Stimulated activated CD4-positive, alpha-beta T cell treated with anti-CD3 and anti-CD28 coated beads, Interleukin-15, amount 100 ng/mL, for 1 hour (primary cell): ENCODE measurements at places on chromosomes 2 and 18.
A peak's percentile ranks its signal among the peaks of the same experiment; 100 is the strongest.

- DNase-seq = no peak
Observed at GRCh38 chr2:37555457-37555856, 116.0 kb downstream of the CDC42EP3 start.

DNA sequence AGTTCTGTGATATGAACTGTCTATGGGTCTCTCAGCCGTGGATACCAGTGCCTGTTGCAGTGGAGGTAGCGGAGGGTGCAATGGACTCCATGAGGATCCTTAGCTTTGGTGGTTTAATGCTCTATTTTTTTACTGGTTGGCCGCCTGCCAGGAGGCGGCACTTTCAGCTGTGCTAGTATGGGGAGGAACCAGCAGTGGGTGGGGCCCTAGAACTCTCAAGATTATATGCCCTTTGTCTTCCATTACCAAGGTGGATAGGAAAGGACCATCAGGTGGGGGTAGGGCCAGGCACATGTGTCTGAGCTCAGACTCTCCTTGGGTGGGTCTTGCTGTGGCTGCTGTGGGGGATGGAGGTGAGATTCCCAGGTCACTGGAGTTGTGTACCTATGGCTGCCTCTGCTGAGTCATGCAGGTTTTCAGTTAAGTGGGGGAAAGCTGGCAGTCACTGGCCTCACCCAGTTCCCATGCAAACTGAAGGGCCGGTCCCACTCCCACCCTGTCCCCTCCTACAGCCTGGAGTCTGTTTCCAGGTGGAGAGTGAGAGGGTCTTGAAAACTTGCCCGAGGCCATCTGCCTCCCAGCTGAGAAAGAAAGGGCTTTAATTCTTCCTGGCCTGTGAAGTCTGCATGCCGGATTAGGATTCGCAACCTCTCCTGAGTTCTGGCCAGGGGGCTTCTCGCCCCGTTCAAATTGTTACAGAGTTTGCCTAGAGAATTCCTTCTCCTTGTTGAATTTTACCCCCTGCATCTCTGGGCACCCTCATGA is 14.5 kb downstream of the KCNS3 start:
- DNase-seq = no peak

DNA sequence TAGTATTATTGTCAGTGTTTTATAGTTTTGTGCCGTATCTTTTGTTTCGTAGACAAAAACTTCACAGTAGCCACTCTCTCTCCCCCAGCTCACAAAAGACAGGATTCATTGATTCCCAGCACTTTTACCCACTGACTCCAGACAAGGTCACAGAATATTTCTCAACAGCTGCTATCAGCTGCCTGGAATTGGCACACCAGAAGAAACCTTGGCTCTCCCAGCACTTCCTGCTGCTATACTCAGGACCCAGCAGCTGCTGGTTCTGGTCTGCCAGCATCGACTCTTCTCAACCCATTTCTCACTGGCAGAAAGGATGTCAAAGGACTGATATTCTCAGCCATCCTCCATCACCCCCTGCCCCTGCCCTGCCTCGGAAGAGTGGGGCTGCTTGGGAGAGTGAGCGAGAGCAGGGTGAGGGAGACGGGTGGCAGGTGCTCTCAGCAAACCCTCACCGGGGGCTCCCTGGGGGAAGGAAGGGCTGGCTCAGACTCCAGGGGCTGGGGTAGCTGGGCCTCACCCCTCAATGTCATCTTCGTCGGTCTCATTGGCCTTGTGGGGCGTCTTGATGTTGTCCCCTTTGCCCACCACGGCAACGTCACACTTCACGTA is 6.1 kb upstream of the OTOF start:
- DNase-seq = no peak

- no peak for DNase-seq
Observed at GRCh38 chr2:234699456-234699855, 202.6 kb upstream of the ARL4C start.

DNA sequence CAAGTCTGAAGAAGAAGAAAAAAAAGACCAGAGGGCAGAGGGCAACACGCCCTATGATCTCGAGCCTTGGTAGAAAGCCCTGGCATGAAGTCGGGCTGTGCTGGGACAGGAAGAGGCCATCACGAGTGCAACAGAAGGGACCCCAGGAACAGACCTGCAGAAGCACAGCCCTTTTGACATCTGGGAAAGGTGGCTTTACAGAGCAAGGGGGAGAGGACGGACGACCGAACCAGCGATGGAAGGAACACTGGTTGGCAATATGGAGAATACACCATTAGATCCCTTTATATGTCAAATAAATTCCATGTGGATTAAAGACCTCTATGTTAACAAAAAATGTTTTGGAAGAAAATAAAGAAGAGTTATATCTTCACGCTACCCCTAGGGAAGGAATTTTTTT is 10.7 kb downstream of the KIF1A start:
- no peak for DNase-seq

GRCh38 chr2:3456125-3456524 is 63.2 kb downstream of the ADI1 start:
- DNase-seq = no peak

DNA sequence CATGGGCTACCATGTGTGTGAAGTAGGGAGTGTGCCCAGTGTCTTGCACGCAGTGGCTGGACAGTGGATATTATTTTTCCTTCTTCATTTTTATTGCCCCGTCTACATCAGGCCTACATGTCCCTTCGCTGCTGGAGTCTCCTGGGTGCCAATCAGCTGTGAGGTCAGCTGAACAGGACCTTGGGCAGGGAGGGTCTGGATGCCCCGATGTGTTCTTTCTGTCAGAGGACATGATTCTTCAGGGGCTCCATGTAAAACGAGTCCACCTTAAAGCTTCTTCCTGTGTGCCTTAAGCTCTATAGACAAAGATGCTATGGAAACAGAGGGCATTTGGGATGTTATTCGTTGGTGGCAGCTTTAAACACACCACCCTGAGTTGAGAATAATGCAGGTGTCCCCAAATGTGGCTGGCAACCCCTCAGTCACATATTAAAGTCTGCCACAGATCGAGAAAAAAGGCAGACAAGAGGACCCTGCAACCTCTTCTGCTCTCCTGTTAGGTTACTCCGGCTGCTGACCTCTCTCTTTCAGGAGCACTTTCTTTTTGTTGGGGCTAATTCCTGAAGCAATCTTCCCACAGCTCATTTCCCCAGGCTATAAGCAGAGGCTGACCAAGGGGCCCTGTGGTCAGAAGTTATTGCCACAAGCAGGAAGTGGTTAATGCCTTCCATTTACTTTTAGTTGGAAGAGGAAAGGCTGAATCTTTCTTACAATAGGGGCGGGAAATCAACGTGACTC is 20.0 kb downstream of the GREB1 start:
- no peak for DNase-seq

DNA sequence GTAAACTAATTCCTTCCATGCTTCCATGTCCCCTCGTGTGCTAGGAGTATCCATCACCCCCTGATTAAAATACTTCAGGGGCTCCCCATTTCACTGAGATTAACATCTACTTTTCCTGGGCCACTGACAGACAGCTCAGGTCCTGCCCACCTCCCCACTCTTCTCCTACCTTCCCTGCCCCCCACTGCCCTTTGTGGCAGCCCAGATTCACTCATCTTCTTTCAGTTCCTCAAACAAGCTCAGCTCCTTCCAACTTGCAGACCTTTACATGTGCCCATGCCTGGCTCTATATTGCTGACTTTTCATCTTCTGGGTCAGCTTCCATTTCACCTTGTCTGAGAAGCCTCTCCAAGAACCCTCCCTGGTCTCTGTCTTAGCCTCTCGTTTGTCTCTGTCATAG is 12.0 kb downstream of the RUFY4 start:
- DNase-seq = no peak

GRCh38 chr2:208984376-208985090 is 439.3 kb upstream of the MAP2 start:
- DNase-seq = no peak

DNA sequence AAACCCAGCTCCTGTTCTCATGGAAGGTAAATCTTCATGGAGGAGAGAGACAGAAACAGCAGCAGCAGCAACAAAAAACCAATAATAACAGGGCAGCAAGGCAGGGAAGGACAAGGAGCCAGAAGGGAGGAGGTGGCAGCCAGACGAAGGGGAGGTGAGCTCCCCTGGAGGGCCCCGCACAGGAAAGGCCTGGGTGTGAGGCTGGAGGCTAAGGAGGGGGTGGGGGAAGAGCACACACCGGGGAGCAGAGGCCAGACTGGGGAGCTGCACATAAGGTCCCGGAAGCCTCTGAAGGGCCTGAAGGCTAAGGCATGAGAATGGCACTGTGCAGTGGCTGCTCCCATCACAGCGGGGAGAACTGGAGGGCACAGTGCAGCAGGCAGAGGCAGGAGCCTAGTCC is 94.8 kb upstream of the SMAD7 start:
- no peak for DNase-seq

DNA sequence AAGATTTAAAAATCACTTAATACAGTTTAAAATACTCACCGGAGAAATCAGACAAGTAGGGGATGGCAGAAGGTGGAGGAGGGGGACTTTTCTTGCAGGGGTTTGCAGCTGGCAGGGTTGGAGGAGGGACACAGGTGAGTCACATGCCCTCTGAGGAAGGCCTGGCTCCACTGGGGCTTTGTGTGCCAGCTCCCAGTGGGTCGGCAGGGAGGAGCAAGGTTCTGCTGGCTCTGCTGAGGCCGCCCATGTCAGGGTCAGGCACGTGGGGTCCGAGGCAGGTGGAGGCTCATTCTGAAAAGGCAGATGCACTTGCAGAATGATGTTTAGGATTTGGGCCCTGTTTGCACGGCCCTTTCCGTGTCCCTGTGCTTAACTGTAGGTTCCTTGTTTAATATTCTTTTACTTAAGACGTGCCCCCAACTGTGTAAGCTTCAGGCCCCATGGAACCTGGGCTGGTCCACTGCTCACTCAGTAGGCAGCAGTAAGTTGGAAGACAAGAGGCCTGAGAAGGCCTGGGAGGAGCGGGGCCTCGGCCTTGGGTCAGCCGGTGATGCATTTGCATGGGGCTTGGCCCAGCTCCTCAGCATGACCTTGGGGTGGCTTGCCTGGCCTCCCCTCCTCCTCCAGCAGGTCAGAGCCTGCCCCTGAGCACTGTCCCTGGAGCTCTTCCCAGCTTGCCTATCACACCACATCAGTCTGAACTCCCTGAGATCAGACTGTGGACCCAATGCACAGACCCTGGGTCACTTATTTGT is 141.0 kb downstream of the GLI2 start:
- DNase-seq = no peak

DNA sequence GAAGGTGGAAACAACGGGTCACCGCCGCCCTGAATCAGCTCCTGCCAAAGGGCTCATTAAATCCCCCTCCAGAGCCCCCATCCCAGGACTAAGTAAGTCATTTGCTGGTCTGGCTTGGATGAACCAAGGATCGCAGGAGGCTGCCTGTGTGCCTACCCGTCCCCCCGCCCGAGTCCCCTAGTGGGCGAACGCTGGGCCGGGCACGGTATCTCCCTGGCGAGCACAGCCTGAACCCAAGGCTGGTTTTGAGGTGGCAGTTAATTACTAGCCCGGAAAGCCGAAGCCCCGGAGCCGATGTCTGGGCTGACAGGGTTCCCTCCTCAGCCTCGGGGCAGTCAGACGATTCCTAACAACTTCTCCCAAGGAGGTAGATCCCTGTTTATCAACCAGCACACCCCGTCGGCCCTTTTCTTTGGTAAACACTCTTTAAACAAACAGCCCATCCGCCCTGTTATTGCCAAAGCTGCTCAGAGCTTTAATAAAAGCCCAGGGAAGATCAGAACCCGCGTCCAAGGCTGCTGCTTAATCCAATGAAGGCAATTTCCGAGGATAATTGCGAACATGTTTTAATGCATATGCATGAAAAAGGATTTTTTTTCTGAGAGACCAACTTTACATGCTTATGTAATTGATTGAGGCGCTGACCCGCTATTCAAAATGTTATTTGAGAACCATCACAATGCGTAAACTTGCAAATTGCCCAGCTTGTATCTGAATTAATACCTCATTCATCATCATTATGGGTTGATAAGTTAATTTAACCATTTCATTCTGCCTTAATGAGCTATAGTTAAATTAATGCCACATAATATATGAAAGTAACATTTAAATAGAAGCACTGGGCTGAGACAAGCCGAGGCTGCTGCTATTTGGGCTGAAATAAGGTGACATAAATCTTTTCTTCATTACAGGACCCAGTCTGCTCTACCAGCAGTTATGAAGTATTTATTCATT is 10.5 kb downstream of the EVX2 start:
- DNase-seq = no peak

DNA sequence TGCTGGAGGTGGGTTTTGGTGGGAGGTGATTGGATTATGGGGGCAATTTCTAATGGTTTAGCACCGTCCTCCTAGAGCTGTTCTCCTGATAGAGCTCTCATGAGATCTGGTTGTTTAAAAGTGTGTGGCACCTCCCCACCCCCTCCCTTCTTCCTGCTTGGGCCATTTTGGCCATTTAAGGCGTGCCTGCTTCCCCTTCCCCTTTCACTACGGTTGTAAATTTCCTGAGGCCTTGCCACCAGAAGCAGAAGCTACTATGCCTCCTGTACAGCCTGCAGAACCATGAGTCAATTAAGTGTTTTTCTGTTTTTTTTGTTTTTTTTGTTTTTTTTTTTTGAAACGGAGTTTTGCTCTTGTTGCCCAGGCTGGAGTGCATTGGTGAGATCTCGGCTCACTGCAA is 335.7 kb upstream of the HS6ST1 start:
- no peak for DNase-seq

GRCh38 chr2:144643537-144644336 is 123.8 kb upstream of the ZEB2 start:
- DNase-seq = no peak

- DNase-seq = no peak
Observed at GRCh38 chr2:39737661-39738060, 41.4 kb downstream of the THUMPD2 start.

GRCh38 chr2:52904355-52904891 is 863.2 kb upstream of the CHAC2 start:
- DNase-seq = no peak

GRCh38 chr2:74876081-74876886 is 42.4 kb downstream of the HK2 start:
- peak; percentile 7 for DNase-seq

DNA sequence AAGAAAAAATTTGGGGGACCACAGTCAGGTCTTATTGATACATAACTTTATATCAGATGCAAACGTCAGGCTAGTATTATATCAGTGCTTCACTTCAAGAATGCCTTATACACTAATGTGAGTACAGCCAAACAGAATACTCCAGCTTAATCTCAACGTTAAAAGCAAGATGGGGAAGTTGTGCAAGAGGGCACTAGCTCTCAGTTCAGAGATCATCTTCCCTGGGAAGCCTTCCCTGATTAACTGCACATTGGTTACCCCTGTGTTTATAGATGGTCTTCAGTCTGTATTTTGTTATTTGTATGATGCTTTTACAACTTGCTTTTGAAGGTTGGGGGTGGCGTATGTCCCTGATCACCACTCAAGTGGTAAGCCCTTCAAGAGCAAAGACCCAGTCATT is 11.4 kb downstream of the EPAS1 start:
- DNase-seq = no peak
